ENCODE measurements at places on chromosomes 12 and 14.

- no peak for DNase-seq
Observed at GRCh38 chr12:32868885-32869284, 27.7 kb downstream of the PKP2 start.

DNA sequence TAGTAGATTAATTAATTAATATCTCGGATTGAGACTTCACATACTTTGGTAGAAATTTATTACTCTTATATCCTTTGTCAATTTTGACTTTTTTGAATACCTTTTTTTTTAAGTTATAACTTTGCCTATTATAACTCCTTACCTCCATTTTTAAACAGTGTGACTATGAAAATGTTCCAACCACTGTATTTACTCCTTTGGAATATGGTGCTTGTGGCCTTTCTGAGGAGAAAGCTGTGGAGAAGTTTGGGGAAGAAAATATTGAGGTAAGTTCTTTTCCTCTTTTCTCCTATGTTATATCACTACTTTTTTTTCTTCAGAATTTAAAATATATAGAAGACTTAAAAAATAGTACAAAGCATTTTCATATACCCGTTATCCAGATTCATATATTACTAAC, 27.8 kb downstream of the EID3 start:
- DNase-seq: no peak

DNA sequence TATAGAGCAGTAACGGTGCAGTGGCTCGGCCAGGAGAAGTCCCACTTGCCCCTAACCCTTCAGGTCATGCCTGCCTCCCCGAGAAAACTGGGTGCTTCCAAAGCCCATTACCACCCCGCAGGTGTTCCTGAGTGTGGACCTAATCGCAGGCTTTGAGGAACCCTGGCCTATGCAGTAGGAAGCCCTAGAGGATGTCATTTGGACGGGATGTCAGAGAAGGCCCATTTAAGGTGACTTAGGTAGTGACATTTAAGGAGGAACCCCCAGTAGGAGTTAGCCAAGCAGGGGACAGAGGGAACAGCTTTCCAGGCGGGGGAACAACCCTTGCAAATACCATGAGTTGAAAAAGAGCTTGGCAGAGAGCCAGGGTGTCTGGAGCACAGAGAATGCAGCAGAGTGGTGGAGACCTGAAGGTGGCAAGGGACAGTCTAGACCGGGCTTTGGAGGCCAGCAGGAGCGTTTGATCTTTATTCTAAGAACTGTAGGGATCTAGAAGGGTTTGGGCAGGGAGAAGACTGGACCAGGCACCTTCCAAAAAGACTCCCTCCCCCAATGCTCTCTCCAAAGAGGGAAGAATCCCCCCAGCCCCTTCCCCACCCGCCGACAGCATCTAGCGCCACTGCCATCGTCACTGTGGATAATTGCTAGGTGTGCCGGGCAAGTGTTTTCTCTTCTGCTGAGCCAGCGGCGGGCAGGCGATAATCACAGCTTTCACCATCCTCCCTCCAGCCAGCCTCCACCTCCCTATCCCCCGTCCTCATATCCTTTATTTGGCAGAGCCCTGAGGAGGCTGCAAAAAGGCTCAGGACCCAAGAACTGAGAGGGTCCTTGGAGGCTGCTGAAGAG, 33.3 kb upstream of the BEGAIN start:
- no peak for DNase-seq

- DNase-seq: no peak
Observed at GRCh38 chr14:102927346-102927877, 4.9 kb downstream of the AMN start.

DNA sequence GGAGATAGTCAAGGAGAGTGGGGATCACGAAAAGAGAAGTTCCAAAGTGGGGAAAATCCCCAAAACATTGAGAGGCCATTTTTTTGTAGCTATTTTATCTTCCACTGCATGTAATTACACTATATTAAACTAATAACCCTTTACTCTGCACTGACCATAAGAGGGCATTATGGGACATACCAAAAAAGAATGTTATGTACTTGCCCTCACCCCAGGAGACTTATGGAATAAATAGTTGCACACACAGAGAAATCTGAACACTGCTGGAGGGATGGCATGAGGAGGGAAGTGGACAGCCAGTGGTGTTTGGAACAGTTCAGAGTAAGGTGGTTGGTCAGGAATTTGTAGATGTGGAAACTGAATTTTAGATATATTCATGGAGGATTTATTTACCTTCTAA, 422.9 kb downstream of the SNAPC1 start:
- DNase-seq: no peak

DNA sequence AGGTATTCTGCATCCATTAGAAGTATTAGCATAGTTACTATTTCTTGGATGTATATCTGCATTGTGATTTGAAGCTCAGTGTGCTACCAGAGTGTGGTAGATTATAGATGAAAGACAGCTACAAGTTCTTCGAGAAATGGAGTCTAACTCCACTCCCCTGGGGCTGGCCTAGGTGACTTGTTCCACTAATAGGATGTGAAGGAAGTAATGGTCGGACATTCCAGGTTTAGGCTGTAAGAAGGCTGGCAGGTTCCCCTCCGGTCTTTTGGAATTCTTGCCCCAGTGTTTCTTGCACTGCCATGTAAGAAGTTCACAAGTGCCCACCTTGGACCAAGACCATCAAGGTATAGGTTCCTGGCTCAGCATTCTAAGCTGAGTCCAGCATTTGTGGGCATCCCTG, 236.4 kb downstream of the FLRT2 start:
- DNase-seq: no peak

DNA sequence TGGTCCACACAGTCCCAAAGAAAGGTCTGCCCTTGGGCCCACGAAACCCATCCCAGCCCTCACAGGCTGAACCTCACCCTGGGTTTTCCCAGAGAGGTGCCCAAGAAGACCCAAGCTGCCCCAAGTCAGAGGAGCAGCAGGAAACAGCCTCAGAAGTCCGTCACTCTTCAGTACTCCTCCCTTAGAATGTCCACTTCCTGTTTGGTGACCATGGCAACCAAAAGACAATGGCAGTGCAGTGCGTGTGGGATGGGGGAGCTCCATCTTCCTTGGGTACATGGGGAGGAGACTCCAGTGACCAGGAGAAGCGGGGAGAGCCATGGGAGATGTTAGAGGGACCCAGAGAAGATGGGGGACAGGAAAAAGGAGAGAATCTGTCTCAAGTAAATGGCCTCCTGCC, 11.3 kb downstream of the SELPLG start:
- DNase-seq: peak; percentile 4

GRCh38 chr14:72608391-72609204, 285.3 kb downstream of the DPF3 start:
- no peak for DNase-seq

GRCh38 chr14:22517117-22517720, 71.8 kb downstream of the DAD1 start:
- no peak for DNase-seq

DNA sequence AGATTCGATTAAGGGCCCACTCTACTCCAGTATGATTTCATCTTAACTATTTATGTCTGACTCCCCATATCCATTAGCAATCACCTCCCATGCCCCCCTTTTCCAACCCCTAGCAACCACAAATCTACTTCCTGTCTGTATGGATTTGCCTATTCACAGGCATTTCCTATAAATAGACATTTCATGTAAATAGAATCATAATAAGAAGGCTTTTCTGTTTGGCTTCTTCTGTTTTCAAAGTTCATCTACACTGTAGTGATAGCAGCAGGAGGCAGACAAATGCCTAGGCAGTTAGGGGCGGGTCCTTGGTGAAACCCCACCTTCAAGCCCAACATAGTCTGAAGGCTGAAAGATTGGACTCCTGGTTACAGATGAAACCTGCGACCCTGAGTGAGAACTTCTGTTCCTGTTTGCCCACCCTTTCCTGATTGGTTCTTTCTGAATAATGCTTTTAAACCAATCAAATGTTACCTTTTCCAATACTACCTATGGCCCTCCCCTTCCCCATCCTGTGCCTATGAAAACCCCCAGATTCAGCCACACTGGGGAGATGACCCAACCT, 62.1 kb upstream of the HECTD1 start:
- no peak for DNase-seq

- DNase-seq: no peak
Observed at GRCh38 chr12:54138219-54138618, 50.6 kb downstream of the SMUG1 start.

DNA sequence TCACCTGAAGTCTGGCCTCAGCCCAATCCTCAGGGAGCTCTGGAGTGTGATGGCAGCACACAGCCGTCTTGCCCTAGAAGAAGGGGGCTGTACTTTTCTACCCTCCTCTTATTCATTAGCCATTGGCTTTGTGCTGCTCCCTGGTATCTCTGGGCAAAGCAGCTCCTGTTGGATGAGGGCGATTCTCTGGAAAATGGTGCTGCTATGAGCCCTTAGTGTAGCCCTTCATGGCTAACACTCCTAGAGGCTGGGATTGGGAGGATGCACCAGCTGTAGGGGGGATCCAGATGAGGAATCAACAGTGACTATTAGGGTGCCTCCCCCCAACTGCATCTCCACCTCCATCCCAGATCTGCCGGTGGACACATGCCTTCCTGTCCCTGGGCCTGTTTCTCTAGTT, 32.6 kb downstream of the RPH3A start:
- DNase-seq: no peak

DNA sequence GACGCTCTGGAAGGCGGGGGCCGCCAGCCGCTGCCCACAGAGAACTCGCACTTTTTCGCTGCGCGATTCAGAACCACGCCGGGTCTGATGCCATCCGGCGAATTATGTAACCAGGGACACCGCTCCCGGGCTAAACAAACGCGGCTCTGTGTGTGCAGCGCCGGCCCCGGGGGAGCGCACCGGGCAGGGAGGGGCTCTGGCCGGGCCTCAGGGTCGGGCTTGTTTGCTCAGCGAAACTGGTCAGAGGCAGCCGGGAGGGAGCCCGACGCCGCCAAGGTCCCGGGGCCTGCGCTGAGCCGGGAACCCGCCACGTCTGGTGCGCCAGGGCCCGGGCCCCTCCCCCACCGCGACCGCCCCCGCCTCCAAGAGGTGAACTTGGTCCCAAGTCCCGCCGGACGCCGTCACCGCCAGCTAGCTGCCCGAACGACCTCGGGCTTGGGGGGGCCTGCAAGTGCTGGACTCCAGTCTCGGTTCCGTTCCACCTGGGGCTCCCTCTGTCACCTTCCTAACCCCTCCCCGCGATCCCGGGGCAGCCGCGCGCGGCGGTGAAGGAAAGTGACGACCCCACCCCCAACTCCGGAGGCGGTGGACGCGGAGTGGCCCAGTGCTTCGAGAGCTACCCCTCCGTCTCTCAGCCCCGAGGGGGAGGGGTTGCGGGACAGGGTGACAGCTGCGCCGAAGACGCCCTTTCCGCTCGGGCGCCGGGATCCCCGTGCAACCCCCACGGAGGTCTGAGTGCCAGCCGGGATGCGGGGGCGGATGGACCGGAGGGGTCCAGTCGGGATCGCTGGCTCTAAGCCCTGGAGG, 848 bp downstream of the CTDSP2 start:
- DNase-seq: no peak

- no peak for DNase-seq
Observed at GRCh38 chr12:64160711-64161060, 61.4 kb downstream of the KICS2 start.

GRCh38 chr14:102982852-102983470, 60.5 kb downstream of the AMN start:
- DNase-seq: no peak

GRCh38 chr14:58663494-58664111, 25.8 kb downstream of the DACT1 start:
- peak; percentile 45 for DNase-seq

- DNase-seq: no peak
Observed at GRCh38 chr12:18340786-18341185, 79.5 kb downstream of the PIK3C2G start.

- DNase-seq: no peak
Observed at GRCh38 chr12:15942475-15942874, 31.3 kb downstream of the DERA start.

DNA sequence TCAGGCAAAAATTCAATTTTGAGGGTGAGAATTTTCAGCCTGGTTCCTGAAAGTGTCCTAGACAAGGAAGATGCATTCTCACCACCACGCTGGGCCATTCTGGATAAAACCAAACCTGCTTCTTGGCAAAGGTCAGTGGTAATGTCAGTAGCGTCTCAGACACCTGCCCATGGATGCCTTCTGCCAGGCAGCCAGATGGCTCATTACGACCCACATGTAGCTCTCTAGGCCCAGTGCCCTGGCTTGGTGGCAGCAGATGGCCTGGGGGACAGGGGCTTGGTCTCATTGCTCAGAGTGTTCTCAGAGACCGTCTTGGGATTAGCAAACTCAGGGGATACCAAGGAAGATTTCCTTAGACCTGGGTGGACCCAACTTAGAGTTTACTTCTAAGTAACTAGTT, 105.1 kb downstream of the ARF6 start:
- DNase-seq: no peak

GRCh38 chr14:31229009-31229408, 21.4 kb upstream of the HECTD1 start:
- DNase-seq: no peak

DNA sequence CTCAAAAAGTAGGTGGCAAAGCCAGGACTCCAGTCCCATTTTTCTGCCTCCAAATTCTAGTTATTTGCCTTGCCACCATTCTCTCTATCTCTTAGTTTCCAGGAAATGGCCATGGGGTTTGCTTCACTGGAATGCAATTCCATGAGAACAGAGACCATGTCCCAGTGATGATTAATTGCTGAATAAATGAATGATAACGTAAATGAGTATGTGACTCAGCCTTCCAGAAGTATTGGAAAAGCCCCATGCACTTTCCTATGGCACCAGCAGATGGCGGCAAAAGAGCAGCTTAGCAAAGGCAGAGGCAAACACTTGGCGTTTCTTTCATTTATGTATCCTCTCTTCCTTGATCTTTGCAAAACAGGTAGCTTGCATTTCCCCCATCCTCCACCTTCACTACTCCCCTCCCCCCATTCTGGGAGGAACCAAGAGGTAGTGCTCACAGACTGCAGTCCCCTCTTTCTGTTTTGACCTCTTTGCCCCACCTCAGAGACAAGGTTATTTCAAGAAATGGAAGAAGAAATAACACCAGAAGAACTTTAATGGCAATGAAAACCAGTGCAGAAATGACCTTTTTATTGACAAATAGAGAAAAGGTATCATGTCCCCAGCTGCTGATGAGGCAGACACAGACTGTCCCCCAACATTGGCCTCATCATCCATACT, 21.3 kb downstream of the TBX3 start:
- DNase-seq: no peak

GRCh38 chr14:35336494-35337268, 44.5 kb downstream of the PSMA6 start:
- DNase-seq: no peak

DNA sequence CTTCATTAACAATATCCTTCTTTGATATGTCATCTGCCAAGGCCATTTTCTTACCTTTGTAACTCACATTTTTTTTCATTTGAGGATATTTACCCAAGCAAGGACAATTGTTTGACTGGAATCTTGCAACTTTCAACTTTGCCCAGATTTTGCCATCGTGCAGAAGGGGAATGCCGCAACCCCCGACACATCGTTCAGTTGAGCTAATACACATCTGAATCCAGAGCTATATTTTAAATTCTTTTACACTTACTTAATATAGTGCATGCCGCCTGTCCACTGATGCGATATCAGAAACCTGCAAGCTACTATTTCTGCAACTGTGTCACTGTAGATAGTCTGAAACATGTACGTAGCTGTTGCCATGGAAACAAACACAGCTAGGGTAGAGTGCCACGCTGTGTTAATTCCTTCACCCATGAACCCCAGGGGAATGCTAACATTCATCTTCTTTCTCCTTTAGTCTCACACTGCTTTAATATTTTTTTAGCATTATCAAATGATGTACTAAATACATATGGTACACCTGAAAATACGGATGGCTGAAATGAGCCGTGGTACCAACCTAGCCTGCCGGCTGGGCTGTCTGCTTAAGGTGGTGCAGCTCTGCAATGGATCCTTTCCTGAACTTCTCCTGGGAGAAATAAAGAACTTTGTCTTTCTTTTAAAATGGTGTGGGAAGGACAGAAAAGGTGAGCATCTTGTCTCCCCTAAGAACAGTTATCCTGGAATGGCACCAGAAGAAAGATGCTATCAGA, 77.0 kb upstream of the FOXN3 start:
- no peak for DNase-seq

Data from NCI-H2081 treated with DMSO at 0.1 percent for 48 hours (cell line).